ENCODE measurements at places on chromosomes 11 and 22. TPM values are rescaled to one million over a fixed set of nuclear protein-coding genes. Genes with fewer than 3 reads are reported as not detected.

GCAT gene
- total RNA-seq, result 19.6 TPM

PLEKHA7 gene
- 19.9 TPM for total RNA-seq

EMID1 gene
- total RNA-seq, result 3.2 TPM

OR51E1 gene
- total RNA-seq, result 0.39 TPM

OR8D4 gene
- not detected for total RNA-seq

SLC22A6 gene
- not detected for total RNA-seq

RIC3 gene
- 20.2 TPM for total RNA-seq

KCNK4 gene
- not detected for total RNA-seq

TRIM6 gene
- 1.7 TPM for total RNA-seq

SHANK2 gene
- total RNA-seq, result 2.5 TPM

OR8B2 gene
- total RNA-seq, result not detected

OR51T1 gene
- not detected for total RNA-seq

CELSR1 gene
- total RNA-seq, result 72.7 TPM

PARVB gene
- total RNA-seq, result 13.2 TPM

RASGRP2 gene
- total RNA-seq, result 3.5 TPM

OR51B2 gene
- total RNA-seq, result not detected

LRRC74B gene
- total RNA-seq, result not detected

UBQLNL gene
- 1.8 TPM for total RNA-seq

LRRC32 gene
- 9.0 TPM for total RNA-seq

IFITM10 gene
- total RNA-seq, result 7.9 TPM

PIWIL4 gene
- total RNA-seq, result 2.1 TPM

LYVE1 gene
- total RNA-seq, result 16.8 TPM

MFRP gene
- total RNA-seq, result not detected

RHOG gene
- 57.0 TPM for total RNA-seq

SLC22A12 gene
- total RNA-seq, result not detected

Data from lower leg skin (tissue), 4 donors.